ENCODE measurements at places on chromosomes 7 and 10.

GRCh38 chr10:92740762-92741161 lies 51.0 kb downstream of the HHEX start:
- DNase-seq: no peak

DNA sequence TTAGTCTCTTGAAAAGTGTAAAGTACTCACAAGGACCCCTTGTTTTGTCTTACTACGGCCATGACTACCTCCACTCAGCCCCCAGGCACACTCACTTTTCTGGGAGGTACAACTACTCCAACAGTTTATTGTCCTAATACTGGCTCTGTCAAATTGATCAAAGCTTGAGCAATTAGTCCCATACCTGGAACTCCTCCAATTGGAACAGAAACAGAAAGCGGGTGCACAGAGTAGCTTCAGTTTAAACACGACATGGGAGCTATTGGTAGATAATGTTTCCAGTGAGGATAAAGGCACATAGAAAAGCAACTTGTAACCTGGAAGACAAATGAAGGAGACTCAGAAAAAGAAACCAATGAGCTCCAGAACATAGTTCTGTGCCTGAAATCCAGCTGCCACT lies 7.7 kb upstream of the GPR37 start:
- no peak for DNase-seq

- no peak for DNase-seq
Measured at GRCh38 chr7:33650828-33651227, 254.5 kb upstream of the BMPER start.

DNA sequence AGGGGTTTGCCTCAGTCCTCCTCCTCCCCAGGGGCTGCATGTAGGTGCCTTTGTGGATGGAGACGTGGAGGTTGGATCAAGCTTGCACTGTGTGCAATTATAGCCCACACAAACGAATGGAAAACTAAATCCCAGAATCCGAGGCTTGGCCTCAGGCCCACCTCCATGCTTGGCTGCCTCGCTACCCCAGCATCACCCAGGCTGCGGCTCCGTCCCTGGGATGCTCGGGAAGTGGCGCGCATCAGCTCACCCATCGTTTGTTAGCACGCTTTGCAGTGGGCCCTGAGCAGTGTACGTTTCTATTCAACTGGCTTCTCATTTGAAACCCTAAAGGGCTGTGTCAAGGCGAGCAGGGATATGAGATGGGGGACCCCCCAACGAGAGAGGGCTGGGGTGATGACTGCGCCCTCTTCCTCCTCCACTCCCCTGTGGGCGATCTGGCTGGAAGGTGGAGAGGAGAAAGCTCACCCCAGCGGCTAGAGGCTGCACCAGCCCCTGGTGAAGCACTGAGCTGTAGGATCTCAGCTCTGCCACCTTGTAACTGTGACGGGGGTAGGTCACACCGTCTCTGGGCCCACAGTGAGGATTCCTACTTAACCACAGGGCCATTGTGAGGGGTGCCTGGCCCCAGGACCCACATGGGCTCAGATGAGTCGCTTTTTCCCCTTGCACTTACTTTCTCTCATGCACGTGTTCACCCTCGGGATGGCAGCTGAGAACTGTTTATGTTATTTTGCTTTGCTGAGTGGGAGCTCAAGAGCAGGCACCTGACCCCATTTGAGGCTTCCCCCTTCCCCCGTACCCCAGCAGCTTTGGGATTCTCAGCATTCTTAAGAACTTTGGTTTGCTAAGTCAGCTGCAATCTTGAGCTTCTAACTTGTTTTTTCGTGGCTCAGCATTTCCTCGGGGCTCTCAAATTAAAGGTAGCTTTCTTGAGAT lies 12.7 kb upstream of the BTBD16 start:
- DNase-seq: no peak

- DNase-seq: no peak
Measured at GRCh38 chr7:39515534-39516228, 50.5 kb upstream of the YAE1 start.

GRCh38 chr7:123752534-123752933 lies 3.7 kb upstream of the WASL start:
- DNase-seq: no peak

DNA sequence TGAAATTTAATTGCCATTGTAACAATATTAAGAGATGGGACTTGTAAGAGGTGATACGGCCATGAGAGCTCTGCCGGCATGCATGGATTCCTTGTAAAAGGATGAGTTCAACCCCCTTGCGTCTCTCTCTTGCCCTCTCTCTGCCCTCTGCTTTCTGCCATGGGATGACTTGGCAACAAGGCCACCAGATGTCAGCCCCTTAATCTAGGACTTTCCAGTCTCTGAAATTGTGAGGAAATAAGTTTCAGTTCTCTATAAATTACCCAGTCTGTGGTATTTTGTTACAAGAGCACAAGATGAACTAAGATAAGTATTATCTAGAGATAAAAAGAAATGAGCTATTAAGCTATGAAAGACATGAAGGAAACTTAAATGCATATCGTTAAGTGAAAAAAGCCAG lies 145.7 kb upstream of the AHR start:
- DNase-seq: no peak

DNA sequence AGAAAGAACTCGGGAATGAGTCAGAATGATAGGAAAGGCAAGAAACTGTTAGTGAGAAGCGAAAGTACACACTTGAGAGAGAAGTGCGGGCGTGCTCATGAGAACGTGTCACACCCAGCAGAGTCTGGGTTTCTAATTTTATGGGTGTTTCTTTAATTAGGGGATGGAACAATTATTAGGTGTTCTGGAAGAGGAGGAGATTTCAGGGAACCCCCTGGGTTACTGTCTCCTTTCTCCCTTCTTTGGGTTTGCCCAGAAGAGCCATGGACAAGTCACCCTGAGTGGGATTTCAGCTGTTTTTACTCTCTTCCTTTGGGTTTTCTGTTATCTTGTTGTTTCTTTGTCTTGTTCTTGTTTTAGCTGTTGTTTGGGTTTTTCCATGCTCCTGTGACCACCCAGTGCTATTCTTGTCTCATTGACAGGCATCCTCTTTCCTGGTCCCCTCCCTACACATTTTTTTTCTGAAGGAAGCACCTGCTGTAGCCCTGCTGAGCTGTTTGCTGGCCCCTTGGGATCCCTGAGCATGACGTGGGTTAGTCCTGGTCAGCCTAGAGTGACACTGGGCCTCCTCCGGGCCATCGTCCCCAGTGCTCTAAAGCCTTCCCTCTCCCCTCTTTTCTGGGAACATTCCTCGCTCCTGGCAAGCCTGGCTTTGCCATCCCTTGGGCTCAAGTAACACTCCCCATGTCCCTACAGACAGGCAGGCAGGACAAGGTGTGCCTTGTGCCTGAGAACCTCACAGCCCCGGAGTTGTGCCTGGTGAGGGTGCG lies 3.5 kb downstream of the SH2D4B start:
- no peak for DNase-seq

DNA sequence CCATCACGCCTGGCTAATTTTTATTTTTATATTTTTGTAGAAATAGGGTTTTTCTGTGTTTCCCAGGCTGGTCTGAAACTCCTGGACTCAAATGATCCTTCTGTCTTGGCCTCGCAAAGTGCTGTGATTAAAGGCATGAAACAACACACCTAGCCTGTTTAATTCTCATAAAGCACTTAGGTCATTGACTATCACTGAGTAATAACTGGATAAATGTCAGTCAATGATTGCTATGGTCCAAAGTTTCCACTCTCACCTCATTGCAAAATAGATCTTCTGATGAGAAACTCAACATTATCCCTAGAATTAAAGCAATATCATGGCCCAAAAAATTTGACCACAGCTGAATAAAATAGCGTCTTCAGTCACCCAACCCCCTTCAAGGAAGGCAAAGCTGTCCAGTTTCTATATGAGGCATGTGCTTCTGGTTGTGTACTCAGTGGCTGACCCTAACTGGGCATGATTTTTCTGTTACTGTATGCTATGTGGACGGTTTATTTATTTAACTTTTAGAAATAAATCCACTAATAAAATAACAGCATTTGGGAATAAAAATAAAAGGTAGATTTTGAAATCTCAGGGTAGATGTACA lies 86.5 kb upstream of the LRRN3 start:
- no peak for DNase-seq

- no peak for DNase-seq
Measured at GRCh38 chr10:5545778-5546710, 21.3 kb downstream of the CALML3 start.

All from BE2C (cell line).